ENCODE measurements at places on chromosomes 7 and 10.

DNA sequence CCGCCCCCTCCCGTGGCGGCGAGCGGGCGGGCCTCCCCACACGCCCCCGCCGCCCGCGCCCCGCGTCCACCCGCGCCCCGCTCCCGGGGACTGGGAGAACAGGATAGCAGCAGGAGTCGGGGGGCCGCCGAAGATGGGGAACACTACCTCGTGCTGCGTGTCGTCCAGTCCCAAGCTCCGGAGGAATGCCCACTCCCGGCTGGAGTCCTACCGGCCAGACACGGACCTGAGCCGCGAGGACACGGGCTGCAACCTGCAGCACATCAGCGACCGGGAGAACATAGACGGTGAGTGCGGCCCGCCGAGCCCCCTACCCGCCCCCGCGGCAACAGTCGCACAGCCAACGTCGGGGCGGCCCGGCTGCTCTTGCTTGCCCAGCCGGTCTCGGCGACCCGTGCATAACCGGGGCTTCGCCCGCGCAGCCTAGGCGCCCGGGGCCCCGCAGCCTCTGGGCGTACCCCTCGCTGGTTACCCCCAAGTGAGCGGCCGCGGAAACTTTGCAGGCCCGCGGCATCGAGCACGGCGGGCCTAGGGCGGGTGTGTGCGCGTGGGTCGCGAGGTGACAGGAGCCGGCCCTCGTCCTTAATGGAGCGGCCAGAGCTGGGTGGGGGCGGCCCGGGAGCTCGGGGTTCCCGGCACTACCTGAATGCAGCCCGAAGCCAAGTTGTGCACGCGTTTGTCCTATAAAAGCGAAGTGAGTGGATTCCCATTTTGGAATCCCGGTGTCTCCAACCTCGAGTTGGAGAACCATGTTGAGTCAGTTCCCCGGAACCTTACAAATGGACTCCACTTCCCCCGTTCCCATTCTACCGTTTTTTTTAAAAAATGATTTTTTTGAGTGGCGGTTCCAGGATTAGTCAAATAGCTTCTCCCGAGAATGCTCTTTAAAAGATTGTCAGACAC, 863 bp downstream of the CCNY start:
- no peak for DNase-seq

DNA sequence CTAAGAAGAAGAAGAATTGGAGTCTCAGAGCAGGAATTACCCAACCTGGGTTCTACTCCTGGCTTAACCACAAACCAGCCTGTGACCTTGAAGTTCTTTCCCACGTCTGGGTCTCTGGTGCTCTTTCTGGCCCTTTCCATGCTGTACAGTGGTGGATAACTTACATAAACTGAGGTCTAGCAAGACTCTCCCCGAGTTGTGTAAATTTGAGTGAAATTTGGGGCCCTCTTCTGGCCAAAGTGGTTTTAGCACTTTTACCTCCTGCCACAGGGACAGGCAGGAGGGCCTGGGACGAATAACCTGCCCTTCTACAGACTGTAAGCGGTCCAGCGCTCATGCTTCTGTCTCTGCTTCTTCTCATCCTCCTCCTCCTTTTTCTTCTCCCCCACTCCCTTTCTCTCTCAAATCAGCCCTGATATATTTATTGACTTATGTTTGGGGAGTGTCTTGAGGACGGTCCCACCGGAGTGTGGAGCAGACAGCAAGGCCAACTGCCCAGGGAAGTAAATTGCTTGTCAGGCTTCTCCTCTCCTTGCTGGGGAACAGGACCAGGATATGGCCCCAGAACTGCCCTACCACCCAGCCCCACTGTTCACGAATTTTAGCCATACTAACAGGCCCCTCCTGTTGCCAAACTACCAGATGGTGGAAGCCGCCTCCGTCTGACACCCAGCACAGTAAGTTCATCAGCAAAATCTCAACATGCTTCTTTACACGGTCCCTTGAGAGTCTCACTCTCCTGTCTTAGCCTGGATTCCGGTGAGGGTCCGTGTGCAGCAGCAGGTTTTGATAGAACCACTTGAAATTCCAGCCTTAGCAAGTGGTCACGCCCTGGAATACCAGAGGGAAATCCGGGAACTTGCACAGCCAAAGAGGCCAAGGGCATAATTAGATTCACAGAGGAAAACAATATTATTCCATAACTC, 4.0 kb upstream of the SH3PXD2A start:
- DNase-seq, result peak; percentile 69

DNA sequence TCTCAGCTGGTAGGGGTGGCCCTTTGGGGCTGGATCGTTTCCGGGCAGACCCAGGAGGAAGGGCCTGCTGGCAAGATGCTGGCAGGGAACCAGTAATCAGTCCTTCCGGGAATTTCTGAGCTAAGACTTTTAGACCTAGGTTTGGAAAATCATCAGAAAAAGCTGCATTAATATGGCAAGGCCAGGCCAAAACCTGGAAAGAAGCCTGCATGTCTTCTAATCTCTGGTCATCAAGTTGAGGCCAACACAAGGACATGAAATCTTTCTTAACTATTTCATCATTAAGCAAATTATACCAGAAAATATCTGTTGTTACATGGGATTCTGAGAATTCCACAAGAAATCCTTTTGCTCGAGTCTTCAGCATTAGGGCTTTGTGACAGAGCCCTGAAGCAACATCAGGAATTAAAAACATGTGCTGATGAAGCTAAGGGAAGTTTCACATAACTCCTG, 19.9 kb downstream of the CPA1 start:
- no peak for DNase-seq

GRCh38 chr7:88686468-88687229, 72.9 kb upstream of the ZNF804B start:
- no peak for DNase-seq

GRCh38 chr7:117731455-117731854, 141.8 kb downstream of the CTTNBP2 start:
- peak; percentile 54 for DNase-seq

- DNase-seq, result no peak
Observed at GRCh38 chr10:91634898-91635297, 2.0 kb upstream of the PPP1R3C start.

- DNase-seq, result peak; percentile 62
Observed at GRCh38 chr10:14564268-14564744, 210.4 kb downstream of the FAM107B start.

DNA sequence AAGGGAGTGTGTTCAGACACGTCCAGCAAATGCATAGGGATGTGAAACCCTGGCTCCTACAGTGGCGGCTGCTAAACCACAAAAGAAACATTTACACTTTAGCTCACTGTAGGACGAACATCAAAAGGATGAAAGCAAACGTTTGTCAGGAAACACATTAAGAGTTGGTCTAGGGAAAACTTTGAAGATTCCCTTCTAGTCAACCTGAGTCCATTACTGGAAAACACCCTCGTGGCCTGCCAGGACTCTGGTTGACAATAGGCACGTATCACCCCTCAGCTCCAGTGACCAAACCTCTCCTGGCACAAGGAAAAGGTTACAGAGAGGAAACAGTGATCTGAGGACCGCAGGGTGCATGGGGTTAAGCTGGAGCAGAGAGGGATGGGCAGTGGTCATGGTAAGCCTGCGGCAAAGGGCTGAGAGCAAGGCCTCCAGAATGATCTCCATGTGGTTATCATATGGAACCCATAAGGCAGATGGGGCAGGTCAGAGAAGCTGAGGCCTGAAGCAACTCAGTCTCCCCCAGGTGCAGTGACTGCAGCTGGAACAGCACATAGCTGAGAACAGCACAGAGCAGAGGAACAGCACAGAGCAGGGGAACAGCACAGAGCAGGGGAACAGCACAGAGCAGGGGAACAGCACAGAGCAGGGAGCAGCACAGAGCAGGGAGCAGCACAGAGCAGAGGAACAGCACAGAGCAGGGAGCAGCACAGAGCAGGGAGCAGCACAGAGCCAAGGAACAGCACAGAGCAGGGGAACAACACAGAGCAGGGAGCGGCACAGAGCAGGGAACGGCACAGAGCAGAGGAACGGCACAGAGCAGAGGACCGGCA, 49.9 kb downstream of the CHST15 start:
- DNase-seq, result no peak

- no peak for DNase-seq
Observed at GRCh38 chr7:142883571-142884285, 1.8 kb downstream of the TRPV6 start.

- DNase-seq, result no peak
Observed at GRCh38 chr10:9222917-9223316, 1168.4 kb downstream of the GATA3 start.

DNA sequence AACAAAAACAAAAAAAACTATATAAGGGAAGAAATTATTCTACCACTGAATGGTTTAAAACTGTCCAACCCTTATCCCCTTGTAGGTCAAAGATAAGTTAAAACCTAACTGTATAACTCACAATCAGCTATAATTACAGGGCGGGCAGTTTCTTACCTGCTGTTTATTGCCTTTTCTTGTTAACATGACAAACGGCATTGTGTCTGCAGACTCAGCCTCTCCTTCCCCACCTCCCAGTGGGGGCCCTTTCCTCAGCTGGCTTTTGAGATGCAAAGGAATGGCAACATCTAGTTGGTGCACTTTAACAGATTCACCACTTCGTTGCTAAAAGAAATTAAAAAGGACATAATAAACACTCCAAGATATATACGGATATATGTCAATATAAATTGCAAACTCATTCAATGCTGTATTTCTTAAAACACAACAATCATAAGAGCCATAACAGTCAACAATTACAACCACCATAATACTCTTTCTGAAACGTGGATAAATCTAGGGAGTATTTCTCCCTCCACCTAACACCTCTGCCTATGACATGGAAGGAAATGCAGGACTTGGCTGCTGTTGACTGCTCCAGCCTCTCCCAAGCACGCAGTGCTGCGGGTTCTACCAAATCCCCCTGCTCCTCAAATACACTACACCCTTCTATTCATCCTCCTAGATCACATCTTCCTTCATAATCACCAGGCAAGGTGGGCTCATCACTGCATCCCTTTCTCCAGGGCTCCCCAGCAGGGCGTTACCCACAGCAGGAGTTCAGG, 106.0 kb downstream of the UPF2 start:
- no peak for DNase-seq

GRCh38 chr10:62639144-62639543, 165.4 kb upstream of the ADO start:
- no peak for DNase-seq

DNA sequence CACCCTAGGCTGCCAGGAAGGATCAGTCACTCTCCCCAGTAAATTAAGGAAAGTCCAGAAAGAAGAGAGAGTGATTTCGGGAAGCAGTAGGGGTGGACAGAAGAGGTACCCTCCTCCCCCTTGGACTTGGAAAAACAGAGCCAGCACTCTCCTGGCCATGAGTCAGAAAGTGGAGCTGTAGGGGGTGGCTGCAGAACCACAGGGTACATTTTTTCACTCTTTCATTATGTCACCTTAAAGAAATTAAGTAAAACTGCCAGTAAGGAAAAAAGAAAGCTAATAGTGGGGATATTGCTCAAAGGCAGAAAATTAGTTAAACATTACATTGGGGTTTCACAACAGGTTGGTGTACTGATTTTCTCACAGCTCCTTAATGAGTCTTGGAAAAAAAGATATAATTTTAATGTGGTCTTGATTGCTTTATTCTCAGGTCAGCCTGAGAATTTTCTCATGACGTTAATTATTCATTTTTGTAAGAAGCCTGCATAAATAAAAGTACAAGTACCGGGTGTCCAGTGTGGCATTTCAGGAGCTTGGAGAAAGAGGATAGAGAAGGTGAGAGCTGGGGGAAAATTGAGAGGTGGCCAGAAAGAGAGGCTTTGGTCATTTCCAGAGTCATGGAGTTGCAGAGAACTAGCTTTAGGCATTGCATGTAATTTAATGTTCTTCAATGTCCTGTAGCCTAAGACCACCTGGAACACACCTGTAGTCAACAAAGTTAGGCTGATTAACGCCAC, 23.2 kb upstream of the AOAH start:
- DNase-seq, result no peak

GRCh38 chr7:141975806-141976523, 2.4 kb upstream of the TAS2R38 start:
- peak; percentile 74 for DNase-seq

GRCh38 chr10:34102237-34102673, 712.8 kb downstream of the PARD3 start:
- DNase-seq, result no peak

GRCh38 chr7:42123716-42124115, 113.3 kb downstream of the GLI3 start:
- DNase-seq, result no peak

- DNase-seq, result no peak
Observed at GRCh38 chr7:105512926-105513526, 9.0 kb downstream of the PUS7 start.

DNA sequence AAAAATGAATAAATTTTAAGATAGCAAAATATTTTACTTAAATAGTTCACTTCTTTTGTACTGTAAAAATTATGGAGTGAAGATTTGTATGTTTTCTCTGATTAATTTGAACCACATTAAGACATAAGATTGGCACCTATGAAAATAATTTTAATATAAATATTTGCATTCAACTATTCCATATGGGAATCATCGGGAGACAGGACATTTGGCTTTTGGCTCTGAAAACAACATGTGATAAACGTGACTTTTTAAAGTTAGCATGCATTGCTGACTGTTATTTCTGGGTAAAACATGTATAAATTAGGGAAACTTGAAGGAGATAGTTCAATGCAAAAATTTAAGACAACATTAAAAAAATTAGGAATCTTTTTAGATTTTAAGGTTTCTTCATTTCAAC, 117.2 kb downstream of the SEMA3E start:
- no peak for DNase-seq

DNA sequence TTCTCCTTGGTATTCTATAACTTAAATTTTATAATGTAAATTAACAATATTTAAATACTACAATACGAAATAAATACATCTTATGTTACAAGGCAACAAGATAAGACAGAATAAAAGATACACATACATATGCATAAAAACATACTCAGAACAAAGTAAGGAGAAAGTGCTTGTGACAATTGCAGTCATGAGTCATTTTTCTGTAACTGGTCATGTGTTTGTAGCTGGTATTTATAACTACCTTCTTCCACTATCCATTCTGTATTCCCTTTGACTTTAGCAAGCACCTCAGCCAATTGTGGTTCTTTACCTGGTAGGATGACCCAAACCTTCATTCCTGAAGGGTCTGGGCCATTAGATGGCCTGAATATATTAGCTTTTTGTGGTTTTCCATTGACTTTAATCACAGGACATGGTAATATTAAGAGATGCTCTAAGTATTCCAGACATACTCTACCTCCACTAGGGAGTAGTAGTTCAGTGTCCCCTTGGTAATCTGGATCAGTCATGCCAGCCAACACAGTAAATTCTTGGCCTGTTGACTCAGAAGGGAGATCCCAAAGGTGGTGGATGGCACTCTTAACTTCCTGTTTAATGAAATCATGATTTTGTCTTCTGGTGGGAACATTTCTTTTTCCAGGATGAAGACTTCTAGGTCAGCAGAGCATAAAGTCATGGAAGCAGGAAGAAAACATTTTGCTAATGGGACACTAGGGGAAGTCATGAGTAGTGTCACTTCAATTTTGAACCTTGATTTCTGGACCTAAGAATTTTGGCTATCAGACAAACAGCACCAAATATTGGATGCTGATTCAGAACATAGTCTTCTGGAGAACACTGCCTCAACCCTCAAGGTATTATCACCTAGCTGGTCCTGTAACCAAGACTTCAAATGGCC, 733.7 kb upstream of the IGFBP3 start:
- no peak for DNase-seq

GRCh38 chr7:146319629-146320028, 203.0 kb downstream of the CNTNAP2 start:
- DNase-seq, result no peak

GRCh38 chr7:38198366-38198765, 20.3 kb downstream of the STARD3NL start:
- DNase-seq, result no peak
